ENCODE measurements at places on chromosomes 16 and 17.

- no peak for DNase-seq
These were observed 32.9 kb downstream of the PCTP start for GRCh38 chr17:55783684-55784245.

- no peak for DNase-seq
These were observed 171.4 kb downstream of the SEC14L1 start for GRCh38 chr17:77312061-77312701.

GRCh38 chr17:15112846-15113617 is 152.1 kb downstream of the PMP22 start:
- DNase-seq, result no peak

- no peak for DNase-seq
These were observed 23.8 kb downstream of the MINK1 start for GRCh38 chr17:4856937-4857314.

- no peak for DNase-seq
These were observed 10.2 kb upstream of the TXNDC11 start for GRCh38 chr16:11752856-11753255.

GRCh38 chr17:54967621-54968261 is 713 bp downstream of the COX11 start:
- peak; percentile 31 for DNase-seq

- DNase-seq, result no peak
These were observed 24.4 kb downstream of the YWHAE start for GRCh38 chr17:1375615-1376014.

- no peak for DNase-seq
These were observed 40.4 kb downstream of the CFDP1 start for GRCh38 chr16:75392906-75393305.

DNA sequence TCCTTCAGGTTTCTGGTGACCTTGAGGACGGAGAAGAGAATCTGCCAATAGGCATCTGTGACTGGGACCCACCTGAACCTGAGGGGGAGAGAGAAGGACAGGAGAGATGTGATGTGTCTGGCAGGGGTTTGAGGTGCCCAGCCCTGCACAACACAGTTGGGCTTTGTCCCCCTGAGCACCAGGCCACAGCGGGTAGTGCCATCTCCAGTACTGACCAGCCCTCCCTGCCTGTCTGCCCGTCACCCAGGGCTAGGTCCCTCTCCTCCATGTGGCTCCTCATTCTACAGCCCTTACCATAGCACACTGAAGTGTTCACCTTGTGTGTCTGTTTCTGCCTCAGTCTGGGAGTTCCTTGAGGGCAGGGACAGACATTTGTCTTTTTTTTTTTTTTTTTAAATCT is 30.8 kb downstream of the NLRP1 start:
- no peak for DNase-seq

DNA sequence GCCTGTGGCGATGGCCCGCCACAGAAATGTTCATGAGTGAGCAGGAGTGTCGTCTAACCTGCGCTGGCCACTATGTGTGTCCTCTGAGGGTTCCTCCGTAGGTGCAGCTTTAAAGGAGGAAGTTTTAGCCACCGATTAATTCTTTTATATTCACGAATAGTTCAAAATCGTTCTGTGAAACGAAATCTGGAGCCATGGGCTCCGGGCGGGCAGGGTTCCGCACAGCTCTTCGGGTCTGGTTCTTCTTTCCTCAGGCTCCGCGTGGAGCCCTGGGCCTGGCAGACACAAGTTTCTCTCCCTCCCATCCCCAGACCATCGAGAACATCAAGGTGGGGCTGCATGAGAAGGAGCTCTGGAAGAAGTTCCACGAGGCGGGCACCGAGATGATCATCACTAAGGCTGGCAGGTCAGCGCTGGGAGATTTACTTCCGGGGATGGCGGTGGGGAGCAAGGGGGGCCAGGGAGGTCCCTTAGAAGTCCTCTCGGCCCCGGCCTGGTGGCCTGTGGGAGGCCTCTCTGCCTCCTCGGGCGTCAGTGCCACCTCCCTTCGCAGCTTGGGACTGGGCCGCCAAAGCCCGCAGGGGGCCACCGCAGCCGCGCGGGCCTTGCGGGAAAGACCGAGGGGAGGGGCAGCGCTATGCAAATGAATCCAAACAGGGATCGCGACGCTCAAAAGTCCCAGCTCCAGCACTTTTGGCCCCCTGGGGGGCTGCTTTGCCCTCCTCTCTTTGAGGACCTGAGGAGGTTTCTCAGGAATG is 5.2 kb downstream of the TBX4 start:
- DNase-seq, result no peak

DNA sequence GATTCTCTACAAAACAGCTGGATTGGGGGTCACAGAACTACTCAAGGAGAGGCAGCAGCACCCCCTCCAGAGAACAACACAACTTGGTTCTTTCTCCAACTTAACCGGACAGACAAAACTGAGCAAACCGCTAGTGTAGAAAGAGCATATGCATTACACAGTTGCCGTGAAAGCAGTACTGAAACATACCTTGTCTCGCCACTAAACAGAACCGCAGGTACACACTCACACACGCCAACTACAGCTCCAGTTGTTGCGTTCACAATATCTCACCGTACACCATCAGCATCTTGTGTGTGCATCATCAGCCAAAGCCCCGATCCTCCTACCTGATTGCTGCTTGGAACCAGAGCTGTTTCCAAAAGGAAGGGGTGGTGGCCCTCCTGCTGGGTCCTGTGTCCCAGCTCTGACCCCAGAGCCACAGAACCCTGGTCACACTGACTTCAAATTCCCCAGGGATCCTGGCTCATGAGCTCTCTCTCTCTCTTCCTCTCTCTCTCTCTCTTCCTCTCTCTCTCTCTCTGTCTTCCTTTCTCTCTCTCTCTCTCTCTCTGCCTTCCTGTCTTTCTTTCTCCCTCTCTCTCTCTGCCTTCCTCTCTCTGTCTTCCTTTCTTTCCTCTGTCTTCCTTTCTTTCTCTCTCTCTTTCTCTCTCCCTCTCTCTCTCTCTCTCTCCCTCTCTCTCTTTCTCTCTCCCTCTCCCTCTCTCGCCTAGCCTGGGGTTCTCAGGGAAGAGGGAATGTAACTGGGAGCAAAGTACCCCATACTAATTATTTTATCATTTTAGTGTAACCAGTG is 8.4 kb downstream of the PIMREG start:
- DNase-seq, result no peak

- no peak for DNase-seq
These were observed 101.0 kb upstream of the SHISA6 start for GRCh38 chr17:11140043-11140442.

DNA sequence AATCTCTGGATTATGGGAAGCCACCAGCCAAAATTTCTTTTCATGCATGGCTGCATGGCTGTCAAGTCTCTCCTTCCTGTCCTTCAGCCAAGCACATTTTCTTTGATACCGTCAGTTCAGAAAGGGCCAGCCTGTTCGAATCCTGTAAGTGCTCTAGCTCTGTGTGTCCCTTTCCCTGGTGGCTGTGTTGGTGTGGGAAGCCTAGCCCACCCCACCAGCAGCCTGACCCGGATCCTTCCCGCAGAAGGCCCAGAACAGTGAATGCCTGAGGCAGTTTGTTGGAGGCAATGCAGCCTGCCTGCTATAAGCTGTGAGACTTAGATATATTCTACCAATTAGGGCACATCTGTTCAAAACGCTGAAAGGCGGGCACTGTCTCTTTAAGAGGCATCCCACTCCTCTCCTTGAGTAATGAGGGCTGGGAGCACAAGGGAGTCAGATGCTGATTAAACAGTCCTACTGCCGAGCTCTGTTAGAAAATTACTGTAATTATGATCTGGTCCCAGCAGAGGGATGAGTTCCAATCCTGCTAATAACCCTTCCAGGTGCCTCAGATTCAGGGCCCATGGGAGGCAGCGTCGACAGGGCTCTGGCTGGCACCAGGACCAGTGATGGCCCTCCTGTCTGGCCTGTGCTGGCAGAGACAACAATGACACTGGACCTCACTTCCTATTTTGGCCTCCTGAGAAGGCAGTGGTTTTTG is 18.4 kb downstream of the SNX11 start:
- DNase-seq, result no peak

DNA sequence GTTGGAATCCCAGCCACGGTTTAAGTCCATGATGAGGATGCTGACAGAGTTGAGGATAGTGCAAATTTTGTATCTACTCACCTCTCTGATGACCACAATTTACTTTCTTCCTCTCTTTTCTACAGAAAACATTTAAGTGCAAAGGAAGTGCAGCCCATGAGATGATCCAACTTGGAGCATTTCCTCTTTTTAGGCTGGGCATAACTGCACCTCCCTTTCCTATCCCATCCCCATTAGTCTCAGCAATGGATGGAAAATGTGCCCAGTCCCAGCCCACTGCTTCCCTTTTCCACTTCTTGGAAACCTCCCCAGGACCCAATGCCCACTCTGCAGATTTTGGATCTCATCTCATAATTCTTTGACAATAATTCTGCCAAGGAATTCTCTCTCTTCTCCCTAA is 16.6 kb upstream of the CCL8 start:
- DNase-seq, result no peak

DNA sequence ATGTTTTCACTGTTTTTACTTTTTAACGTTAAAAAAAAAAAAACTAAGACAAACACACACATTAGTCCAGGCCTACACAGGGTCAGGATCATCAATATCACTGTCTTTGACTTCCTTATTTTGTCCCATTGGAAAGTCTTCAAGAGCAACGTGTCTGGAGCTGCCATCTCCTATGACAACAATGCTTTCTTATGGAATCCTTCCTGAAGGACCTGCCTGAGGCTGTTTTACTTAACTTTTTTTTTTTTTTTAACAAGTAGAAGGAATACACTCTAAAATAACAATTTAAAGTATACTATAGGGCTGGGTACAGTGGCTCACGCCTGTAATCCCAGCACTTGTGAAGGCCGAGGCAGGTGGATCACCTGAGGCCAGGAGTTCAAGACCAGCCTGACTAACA is 71.8 kb upstream of the BCAR1 start:
- no peak for DNase-seq

DNA sequence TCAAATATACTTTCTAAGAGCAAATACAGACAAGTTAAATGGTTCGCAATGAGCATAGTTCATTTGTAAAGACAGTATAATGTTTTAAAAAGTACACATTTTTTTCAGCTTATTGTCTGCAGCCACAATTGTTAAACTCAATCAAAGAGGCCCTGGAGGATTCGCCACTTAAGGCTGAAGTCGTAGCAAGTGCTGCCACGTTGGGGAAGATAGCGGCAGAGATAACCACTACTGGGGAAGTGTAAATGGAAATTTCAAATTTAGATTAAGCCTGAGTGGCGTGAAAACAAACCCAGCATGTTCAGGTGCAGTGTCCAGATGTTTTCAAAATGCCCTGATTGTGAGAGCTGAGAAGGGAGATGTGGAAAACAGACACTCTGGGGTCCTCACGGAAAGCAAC is 8.4 kb downstream of the PMP22 start:
- DNase-seq, result no peak

DNA sequence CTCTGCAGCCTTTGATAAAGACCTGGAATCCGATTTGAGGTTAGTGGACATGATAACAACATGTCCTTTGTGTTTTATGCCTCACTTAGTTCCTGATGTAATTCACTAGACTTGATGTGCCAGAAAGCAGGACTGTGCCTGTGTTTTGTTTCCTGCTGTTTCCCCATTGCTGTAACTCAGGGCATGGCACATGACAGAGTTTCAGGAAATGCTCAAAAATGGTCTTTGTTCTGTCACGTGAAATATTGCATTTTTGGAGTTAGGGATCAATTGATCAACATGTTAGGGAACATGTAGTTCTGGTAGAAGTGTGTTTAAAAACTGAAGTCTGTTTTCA is 32.8 kb downstream of the DHX38 start:
- no peak for DNase-seq

- no peak for DNase-seq
These were observed 84.6 kb upstream of the GRIN2A start for GRCh38 chr16:10266809-10267208.

DNA sequence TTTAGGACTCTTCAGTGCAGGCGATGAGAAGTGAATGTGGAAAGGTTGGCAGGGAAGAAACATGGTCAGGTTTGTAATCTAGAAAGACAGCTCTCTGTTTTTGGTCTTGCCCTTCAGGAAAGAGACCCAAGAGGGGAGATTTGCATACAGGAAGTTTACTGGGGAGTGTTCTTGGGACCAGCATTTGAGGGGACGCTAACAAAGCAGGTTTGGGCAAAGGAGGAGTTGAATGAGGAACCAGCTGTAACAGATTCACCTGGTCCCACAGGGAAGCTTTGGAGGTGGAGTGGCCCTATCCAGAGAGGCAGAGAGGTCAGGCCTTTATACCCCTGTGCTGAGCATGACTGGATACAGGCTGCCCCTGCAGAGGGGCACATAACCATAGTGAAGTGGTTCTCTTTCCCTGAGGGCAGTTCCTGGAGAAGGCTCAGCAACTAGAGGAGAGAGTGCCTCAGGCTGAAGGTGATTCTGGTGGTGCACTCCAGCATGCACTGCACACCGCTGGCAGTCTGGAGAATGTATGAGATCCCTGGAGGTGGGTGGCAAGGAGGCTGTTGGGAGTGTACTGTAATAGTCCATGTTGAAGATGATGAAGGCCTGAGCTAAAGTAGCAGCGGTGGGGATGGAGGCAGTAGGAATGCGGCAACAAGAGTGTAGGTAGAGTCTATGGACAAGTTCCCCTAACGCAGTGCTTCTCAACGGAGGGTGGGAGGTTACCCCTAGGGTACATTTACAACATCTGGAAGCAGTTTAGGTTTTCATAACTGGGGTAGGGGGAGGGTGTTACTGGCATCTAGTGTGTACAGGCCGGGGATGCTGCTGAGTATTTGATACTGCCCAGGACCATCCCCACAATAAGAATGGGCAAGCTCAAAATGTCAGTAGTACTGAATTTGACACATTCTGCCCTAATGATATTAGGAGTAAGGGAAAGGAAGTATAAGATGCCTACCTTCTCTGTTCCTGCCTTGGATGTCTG is 37.2 kb downstream of the MAP2K6 start:
- DNase-seq, result no peak

GRCh38 chr16:86929057-86929871 is 350.9 kb downstream of the FOXL1 start:
- DNase-seq, result no peak

DNA sequence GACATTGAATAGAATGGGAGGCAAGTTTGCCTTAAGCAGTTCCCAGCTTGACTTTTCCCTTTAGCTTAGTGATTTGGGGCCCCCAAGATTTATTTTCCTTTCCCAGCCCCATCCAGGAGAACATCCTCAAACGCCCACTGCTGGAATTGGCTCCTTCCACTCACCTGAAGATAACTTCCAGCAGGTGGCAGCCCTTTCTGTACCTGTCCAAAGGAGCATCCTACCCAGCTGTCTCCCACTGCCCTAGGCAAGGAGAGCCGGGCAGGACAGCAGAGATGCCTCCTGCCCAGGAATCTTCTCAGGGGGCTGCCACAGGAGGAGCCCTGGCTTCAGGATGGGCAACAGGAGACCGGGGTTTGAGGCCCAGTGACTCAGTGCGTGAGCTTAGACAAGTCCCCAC is 6.4 kb downstream of the CACNG5 start:
- DNase-seq, result no peak

DNA sequence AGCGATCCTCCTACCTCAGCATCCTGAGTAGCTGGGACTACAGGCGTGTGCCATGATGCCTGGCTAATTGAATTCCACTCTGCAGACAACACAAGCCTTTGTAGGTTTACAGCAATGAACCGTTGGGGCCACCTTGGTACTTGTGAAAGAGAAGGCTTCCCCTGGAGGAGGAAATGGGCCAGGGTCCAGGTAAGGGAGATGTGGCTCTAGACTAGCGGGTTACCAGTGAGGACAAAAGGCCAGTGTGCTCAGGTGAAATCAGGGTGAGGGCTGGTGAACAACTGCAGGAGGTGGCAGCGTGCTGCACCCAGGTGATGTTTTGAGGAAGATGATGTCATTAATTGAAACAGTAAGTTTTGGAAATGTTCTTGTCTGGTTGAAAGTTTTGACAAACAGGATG is 6.7 kb downstream of the SDR42E1 start:
- no peak for DNase-seq

- DNase-seq, result no peak
These were observed 30.4 kb upstream of the FBXW10B start for GRCh38 chr17:15649861-15650421.

All from kidney glomerular epithelial cell (primary cell).